ENCODE measurements at places on chromosomes 11 and 22.

GRCh38 chr11:4025248-4025966 lies 69.2 kb upstream of the RRM1 start:
- no peak for DNase-seq

DNA sequence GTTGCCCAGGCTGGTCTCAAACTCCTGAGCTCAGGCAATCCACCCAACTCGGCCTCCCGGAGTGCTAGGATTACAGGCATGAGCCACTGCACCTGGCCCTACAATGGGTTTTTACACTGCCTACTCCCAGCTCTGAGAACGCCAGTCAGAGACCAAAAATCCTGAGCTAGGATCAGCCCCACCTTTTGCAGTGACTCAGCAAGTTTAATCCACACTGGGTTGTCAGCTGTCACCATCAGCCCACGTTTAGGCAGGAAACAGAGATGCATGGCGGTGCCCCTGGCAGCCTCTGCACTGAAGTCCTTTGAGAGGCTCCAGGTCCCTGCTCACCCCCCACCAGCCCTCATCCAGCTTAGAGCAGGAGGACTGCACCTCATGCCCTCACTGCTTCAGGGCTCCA lies 117.6 kb downstream of the ARHGAP8 start:
- DNase-seq: no peak

DNA sequence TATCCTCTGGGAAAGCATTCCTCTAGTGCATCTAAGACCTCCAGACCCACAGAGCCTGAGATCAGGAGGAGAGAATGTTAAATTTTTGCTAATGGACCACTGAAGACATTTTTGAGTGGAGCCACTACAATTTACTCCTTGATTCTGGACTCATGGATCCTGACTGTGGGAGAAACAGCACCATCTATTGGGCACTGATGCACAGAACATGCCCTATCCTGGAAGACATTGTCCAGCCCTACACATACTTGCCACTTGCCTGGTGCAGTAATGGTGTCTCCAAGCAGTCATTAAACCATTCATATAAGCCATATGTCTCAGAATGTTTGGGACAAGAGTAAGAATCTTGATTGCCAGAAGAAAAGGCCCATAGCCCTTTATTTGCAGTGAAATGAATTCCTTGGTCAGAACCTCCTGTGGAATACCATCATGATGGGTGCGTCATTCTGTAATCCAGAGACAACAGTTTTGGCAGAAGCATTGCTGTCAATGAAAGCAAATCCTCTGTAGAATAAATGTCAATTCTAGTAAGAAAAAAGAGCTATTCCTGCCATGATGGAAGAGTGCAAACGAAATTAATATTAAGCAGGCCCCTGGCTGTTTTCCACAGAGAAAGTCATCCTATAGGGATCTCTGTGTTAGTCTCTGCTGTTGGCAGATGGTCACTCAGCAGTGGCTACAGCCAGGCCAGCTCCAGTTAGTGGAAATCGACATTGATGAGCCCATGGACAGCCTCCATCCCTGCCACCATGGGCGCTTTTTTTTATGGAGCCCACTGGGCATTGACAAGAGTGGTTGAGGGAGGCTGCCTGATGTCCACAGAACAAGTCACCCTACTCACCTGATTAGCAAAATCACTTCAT lies 43.5 kb downstream of the GGTLC2 start:
- DNase-seq: peak; percentile 28

- DNase-seq: no peak
Observed at GRCh38 chr11:64057890-64058289, 22.2 kb downstream of the FLRT1 start.

- DNase-seq: no peak
Observed at GRCh38 chr11:122734848-122735496, 79.5 kb downstream of the UBASH3B start.
